ENCODE measurements at places on chromosomes 1 and 21.
A peak's percentile ranks its signal among the peaks of the same experiment; 100 is the strongest.

DNA sequence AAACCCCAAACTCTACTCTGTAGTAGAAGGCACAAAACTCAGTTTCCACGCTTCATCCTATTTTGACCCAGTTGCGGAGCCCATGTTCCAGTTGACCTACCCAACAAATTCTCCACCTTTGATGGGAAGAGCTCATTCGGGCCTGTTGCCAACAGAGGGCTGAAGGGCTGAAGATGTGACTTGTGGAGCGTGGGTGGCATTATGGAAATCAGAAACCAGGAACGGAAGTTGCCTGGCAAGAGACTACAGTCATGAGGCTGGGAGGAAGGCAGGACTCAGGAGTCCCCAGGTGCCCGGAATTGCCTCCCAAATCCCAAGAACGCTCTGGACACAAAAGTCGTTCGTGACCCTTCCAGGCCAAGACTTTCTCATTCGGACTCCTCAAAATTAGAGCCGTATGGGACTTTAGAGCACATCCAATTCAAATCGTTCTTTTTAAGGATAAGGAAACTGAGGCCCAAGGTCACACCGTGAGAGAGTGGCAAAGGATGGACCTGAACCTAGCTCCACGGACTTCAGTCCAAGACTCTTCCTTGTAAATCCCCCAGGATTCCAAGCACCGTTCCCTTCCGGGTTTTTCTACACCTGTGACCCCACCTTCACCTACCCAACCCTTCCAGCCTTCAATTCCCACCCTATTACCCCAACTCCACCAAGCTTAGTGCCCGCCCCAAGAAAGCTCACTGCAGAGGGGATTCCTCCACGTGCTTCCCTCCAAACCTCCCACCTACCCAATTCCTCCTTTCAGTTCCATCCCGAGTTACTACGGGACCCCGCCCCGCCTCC lies 739 bp downstream of the SMG5 start:
- DNase-seq: no peak

- DNase-seq: no peak
These were observed 81.8 kb upstream of the KLHDC7A start for GRCh38 chr1:18398791-18399530.

DNA sequence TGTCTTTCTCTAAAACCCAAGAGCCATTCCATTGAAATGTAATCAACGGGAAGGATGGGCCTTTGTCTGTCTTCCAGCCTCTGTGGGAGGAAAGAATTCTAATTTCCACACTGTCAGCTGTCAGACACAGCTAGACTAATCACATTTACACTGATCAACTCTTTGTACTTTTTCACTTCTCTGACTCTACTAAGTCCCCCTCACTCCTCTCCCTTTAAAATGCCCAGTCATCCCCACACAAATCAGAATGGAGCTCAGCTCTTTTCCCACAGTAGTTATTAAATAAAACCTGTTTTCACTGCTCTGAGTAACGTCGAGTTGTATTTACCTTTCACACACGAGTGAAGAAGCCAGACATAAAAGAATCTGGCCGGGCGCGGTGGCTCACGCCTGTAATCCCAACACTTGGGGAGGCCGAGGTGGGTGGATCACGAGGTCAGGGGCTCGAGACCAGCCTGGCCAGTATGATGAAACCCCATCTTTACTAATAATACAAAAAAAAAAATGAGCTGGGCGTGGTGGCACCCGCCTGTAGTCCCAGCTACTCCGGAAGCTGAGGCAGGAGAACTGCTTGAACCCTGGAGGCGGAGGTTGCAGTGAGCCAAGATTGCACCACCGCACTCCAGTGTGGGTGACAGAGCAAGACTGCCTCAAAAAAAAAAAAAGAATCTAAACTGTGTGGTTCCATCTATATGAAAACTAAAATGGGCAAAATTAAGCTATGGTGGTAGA lies 13.3 kb downstream of the ZBTB8OS start:
- DNase-seq: no peak

DNA sequence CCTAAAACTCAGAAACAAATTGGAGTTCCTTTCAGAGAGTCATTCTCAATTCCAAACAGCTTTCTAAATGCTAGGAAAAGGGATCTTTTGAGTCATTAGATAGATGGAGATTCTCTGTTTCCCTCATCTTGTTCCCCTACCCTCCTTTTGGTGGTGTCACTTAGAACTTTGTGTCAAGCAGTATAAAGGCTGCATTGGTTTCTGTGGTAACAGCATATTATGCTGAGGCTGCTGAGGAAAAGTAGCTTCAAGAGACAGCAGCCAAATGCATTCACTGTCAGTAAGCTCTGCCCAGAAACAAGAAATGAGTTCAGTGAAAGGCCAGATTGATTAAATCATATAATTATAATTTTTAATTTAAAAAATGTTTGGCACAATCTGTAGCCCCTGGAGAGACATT lies 144.1 kb downstream of the LRRC40 start:
- DNase-seq: no peak

- no peak for DNase-seq
These were observed 11.5 kb downstream of the TRIM46 start for GRCh38 chr1:155184835-155185782.

GRCh38 chr1:1004420-1004779 lies 4.5 kb upstream of the HES4 start:
- DNase-seq: no peak

GRCh38 chr1:73106931-73107330 lies 824.6 kb upstream of the NEGR1 start:
- DNase-seq: no peak

DNA sequence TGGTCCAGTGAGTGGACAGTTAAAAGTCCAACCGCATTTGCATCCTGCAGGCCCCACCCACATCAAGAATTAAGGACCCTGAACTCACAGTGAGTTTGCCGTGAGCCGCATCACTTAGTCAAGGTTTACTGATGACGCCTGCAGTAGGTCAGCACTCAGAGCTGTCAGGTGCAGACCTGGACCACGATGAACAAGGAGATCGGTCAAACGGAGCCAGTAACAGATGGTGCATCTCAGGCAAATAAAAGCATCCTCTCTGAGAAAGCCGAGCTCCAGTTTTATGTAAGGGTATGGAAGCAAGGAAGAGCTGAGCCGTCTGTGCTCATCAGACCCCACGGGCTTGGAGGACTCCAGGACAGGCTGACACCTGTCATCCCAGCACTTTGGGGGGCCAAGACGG lies 4.5 kb downstream of the PRDM15 start:
- no peak for DNase-seq

GRCh38 chr1:225532240-225532944 lies 104.6 kb upstream of the LBR start:
- no peak for DNase-seq

- no peak for DNase-seq
These were observed 10.8 kb downstream of the ASAP3 start for GRCh38 chr1:23473037-23473800.

- no peak for DNase-seq
These were observed 54.6 kb downstream of the NENF start for GRCh38 chr1:212487286-212487685.

GRCh38 chr1:14697353-14697752 lies 98.9 kb downstream of the KAZN start:
- no peak for DNase-seq

DNA sequence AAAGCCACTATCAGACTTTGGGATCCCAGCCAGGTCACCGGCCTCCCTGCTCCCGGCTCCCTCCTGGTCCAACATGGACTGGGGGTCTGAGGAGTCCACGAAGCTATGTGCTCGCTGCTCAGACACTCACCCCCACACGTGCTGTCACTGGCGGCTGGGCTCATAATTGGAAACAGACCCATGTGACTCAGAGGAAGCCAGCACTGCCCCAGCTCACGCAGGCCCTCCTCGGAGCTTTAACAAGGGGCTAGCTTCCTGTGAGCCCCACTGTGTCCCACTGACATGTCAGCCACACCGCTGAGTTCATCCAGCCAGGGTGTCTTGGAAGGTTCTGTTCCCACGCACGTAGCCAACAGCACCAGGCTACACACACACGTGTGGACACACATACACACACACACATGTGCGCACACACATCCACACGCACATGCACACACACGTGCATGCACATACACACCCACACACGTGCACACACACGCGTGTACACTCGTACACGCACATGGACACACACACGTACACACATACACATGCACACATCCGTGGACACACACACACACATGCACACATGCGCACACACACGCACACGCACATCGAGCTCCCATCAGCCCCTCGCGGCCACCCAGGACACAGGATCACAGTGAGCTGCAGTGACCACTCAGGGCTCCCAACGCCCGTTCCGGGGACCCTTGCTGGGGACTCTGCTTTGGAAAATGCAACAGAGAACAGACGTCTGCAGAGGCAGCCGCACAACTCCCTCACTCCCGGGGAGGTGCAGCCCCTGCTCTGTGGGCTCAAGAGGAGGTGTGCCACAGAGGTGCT lies 18.4 kb upstream of the COL6A2 start:
- DNase-seq: peak; percentile 76

DNA sequence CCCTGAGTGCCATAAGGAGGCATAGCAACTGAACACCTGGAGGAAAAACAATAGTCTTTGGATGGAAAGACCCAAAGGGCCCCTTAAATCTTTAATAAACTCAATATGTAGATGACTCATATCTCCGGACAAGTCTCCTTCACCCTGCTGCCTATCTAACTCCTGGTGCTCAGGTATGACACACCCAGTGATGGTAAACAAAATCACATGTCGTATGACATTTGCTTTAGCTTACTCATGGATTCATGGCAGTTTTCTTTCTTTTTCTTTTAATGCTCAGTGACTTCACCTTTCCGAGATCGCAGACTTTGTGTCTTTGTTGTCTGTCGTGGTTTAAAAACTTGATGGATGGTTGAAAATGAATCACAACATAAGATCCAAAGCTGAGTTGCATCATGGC lies 208.5 kb upstream of the PROX1 start:
- DNase-seq: no peak

DNA sequence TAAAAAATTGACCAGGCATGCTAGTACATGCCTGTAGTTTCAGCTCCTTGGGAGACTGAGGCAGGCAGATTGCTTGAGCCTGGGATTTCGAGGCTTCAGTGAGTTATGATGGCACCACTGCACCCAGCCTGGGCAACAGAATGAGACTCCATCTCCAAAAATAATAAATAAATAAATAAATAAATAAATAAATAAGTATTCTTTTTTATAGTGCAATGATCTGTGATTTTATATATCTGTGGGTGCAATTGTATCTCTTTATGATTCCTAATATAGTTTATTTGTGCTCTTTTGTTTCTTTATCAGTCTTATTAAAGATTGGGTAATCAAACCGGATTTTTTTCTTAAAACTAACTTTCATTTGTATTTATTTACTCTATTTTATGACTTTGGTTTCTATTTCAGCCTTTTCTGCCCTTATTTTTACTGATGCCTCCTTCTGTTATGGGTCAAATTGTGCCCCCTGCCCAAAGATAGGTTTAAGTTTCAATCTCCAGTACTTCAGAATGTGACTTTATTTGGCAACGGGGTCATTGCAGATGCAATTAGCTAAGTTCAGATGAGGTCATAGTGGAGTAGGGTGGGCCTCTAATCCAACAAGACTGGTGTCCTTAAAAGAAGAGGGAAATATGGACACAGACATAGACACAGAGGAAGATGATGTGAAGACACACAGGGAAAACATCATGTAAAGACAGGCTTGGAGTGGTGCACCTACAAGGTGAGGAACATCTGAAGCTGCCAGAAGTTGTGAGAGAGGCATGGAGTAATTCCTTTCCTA lies 74.9 kb upstream of the CDC42BPA start:
- DNase-seq: no peak

DNA sequence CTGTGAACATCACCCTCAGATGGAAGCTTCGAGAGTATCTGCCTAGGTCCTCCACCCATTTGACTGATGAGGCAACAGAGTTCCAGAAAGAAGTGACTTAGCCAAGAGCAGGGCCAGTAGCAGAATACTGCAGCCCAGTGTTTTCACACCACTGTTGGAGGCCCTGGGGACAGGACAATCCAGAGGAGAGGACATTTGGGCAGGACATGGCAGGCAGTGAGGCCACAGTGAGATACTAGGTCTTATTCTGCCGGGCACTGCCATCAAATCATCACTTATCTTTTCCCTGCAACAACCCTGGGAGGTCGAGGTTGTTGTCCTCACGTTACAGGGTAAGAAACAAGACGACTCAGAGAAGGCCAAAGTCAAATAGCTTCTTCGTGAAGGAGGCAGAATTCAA lies 5.5 kb upstream of the FOXO6 start:
- DNase-seq: no peak

DNA sequence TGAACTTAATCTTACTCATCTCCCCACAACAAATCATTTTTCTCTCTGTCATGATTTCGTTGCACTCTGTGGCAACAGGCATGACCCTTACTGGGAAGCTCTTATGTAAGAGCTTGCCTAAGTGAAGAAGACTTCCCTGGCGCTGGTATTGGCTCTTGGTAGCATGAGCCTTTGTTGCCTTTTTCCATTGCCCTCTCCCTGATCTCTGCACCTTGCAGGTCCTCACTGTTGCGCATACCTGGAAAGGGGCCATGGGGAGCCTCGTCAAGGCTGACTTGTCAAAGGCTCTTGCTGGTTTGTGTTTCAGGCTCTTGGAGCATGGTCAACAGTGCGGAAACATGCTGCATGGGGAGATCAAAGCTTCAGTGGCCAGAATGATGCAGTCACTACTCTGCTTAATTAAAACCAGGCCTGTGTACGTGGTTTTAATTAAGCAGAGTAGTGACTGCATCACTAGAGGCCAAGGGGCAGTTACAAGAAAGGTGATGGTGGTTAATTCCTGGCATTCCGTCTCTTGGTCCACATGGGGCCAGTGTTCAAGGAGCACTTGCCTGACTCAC lies 141.3 kb downstream of the SPATA46 start:
- no peak for DNase-seq

GRCh38 chr1:202084791-202085681 lies 37.7 kb upstream of the GPR37L1 start:
- DNase-seq: no peak

Measured in AG04449 (cell line).